ENCODE measurements at places on chromosomes 4 and X.

DNA sequence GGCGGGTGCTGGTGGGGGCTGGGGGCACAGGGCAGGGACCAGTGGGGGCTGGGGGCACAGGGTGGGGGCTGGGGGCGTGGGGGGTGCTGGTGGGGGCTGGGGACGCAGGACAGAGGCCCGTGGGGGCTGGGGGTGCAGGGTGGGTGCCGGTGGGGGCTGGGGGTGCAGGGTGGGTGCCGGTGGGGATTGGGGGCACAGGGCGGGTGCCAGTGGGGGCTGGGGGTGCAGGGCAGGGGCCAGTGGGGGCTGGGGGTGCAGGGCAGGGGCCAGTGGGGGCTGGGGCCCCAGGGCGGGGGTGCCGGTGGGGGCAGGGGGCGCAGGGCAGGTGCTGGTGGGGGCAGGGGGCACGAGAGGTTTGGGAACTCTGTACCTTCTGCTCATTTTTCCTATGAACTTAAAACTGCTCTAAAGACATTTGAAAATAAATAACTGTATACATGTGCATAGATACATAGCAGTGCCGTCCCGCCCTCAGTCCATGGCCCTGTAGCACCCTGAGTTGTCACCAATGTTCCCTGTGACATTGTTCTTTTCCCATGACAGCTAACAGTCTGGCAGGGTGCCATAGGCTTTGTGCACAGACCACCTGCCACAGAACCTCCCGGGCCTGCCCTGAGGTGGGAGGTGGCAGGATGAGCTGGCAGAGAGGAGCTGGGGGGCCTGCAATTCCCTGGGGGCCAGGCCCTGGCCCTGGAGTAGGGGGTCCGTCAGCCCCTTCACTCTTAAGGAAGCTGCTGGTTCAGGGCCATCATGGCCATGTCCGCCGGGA is 35.6 kb upstream of the ADRA2C start:
- no peak for DNase-seq

DNA sequence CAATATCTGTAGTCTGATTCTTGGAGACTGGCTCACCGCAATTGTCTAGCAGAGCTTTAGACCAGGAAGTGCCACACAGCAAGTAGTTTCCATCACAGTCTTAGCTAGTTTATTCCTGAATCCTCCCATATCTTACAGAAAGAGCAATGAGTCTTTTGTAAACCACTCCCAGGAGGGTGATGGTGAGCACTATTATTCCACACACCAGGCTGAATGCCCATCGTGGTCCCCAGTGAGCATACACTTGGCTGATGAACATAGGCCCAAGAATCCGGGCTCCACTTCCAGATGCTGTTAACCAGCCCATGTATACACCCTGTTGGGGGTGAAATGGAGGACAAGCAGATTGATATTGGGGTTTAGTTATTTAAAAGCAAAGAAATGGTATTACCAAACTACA is 39.8 kb downstream of the PLK4 start:
- DNase-seq, result no peak

- DNase-seq, result no peak
These were observed 53.5 kb downstream of the APBB2 start for GRCh38 chr4:41160856-41161255.

- DNase-seq, result no peak
These were observed 40.9 kb upstream of the EOLA2 start for GRCh38 chrX:149979126-149979644.

- no peak for DNase-seq
These were observed 30.2 kb upstream of the CCNG2 start for GRCh38 chr4:77126809-77127208.

- DNase-seq, result no peak
These were observed 134.6 kb upstream of the NPY2R start for GRCh38 chr4:155073852-155074251.

DNA sequence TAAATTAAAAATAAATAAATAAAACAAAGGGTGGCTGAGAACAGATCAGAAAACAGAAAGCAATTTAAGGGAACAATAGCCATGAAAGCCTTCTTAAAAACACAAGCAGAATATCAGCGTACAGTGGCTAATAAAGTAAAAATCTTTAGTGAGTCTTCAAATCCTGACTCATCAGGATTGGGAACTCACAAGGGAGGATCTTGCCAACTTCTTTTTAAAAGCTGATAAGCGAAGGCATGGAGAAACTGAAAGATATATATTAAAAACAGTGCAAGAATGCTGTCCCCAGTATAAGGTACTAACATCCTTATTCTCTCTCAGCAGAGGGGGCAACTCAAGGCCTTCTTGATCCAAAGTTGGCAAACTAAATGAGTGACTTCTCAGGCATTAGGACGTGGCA is 180.1 kb downstream of the DHX15 start:
- DNase-seq, result no peak

- DNase-seq, result no peak
These were observed 31.5 kb downstream of the LIAS start for GRCh38 chr4:39490322-39490721.

GRCh38 chr4:1998296-1998695 is 10.5 kb downstream of the NELFA start:
- peak; percentile 57 for DNase-seq
